Stimulated activated CD4-positive, alpha-beta T cell treated with anti-CD3 and anti-CD28 coated beads, TNF-alpha, amount 100 ng/mL, for 1 hour (primary cell): ENCODE measurements at places on chromosomes 1 and 21.

GRCh38 chr1:151098126-151098525 is 27.6 kb downstream of the GABPB2 start:
- no peak for DNase-seq

GRCh38 chr1:91757763-91758460 is 128.0 kb downstream of the TGFBR3 start:
- DNase-seq: no peak

DNA sequence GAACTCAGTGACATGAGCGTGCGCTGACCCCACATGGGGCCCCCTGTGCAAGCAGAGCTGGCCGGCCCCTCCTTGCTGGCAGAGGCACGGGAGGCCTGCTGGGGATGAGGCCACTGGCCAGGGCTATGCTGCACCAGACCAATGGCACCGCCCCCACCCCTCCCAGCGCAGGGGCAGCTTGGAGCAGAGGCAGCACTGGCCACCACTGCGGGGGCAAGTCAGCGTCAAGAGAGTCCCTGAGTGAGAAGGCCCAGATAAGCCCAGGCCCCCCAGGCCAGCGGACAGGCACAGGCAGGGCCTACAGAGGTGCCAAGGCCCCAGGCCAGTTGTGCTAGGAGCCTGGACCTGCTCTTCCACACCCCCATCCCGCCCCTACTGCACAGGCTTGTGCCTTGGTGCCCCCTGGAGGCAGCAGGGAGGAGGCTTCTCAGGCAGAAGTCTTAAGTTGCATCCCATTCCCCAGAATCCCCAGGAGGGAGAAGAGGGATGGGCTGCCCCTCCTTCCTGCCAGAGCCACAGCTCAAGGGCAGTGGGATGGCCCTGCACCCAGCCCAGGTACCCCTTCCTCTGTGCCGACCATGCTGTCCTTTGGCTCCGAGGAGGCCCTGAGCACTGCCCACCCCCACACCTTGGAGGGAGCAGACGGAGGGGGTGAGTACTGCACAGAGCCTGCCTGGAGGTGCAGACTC is 35.8 kb downstream of the EPHX1 start:
- DNase-seq: no peak

DNA sequence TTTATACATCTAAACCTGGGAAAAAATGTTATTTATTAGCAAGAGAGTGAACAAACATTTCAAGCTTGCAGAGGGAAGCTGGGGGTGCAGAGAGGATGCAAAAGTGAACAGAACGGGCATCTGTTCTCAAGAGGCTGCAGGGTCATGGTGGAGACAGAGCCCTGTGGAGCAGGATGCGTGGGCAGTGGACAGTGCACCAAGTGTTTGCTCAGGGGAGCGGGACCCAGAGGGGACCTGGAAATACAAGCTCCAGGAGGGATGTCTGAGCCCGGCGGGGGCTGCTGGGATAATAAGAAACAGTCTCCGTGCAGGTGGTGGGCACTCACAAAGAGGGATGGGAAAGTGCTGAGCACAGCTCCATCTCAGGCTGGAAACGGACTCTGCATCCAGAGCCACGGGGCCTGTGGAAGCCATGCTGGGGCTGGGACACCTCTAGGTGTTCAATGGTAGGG is 105.3 kb upstream of the SLC45A1 start:
- no peak for DNase-seq

GRCh38 chr1:20982316-20982715 is 194.4 kb downstream of the EIF4G3 start:
- DNase-seq: no peak

DNA sequence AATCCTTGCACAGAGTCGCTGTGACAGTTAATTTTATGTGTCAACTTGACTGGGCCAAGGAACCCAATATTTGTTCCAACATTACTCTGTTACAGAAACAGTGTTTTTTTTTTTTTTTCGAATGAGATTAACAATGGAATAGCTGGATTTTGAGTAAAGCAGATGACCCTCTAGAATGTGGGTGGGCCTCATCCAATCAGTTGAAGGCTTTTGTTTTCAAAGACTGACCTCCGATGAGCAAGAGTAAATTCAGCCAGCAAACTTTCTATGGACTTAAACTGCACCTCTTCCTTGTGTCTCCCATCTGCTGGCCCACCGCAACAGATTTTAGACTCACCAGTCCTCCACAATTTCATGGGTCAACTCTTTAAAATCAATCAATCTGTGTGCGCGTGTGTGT is 17.0 kb downstream of the CRYZ start:
- no peak for DNase-seq
